ENCODE measurements at places on chromosomes 6 and 20. TPM values are rescaled to one million over a fixed set of nuclear protein-coding genes. Genes with fewer than 3 reads are reported as not detected.
A peak's percentile ranks its signal among the peaks of the same experiment; 100 is the strongest.

GRCh38 chr6:254016-254415 lies 38.3 kb upstream of the DUSP22 start:
- no peaks in the 10 kb centered on the region for H3K27me3 ChIP-seq
- no peak for DNase-seq
- H3K27ac ChIP-seq: no peak overlapping the region
- no peaks in the 10 kb centered on the region for H3K4me1 ChIP-seq

DNA sequence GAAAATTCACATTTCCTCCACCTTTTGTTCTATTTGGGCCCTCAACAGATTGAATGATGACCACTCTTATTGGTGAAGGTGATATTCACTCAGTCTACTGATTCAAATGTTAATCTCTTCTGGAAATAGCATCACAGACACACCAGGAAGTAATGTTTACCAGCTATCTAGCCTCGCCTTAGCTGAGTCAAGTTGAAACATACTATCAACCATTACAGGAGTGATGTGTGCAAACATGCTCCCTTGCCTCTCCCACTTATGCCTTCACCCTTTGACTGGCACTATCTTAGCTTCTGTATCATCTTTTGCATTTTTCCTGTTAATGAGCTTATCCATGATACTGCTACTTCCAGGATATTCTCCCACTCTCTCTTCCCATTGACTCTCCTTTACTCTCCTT lies 191.9 kb downstream of the CENPW start:
- no peaks in the 10 kb centered on the region for H3K4me1 ChIP-seq
- no peaks in the 10 kb centered on the region for H3K27me3 ChIP-seq

GRCh38 chr6:93581371-93581770 lies 162.0 kb upstream of the EPHA7 start:
- peak overlapping the region; percentile 51 for H3K4me3 ChIP-seq
- H3K36me3 ChIP-seq: no peaks in the 10 kb centered on the region
- no peaks in the 10 kb centered on the region for H3K27me3 ChIP-seq
- no peak overlapping the region for H3K27ac ChIP-seq

DNA sequence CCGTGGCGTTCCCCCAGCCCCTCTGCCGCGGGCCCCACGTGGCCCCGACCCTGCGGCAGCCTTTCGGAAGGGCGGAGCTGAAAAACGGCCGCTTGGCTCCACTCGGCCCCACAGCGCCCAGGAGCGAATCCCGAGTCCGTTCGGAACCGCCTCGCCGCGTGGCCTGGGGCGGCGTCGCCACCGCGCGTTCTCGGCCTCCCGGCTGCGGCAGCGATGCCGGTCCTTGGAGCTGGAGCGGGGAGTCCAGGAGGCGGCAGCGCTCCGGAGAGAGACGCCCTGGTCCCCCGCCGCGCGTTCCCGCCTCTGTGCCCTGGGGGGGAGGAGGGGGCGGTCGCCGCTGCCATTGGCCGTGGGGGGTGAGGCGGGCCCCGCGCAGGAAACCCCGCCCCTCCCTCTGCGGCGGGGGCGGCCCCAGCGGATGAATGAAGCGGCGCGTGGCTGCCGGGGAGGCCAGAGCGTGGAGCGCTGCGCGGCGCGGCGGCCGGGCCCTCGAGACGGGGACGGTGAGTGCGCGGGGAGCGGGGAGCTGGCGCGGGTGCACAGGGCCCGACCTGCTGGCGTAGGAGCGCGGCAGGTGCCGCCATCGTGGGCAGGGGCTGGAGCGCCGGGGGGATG lies at the start of gene SLCO4A1:
TSS of gene SLCO4A1 (plus strand) at position 453 of the 615 bp plus-strand sequence. CDS start 13,952 bp downstream, outside the sequence.
- peaks cover 3% of the 10 kb centered on the region for H3K27me3 ChIP-seq
- no peaks in the 10 kb centered on the region for H3K36me3 ChIP-seq
- H3K27ac ChIP-seq: peak within 1 kb of the TSS; percentile 36
- peaks cover 18% of the 10 kb centered on the region for H3K4me1 ChIP-seq
- peak; percentile 61 for DNase-seq

- H3K4me3 ChIP-seq: no peak overlapping the region
- no peaks in the 10 kb centered on the region for H3K27me3 ChIP-seq
- H3K4me1 ChIP-seq: no peaks in the 10 kb centered on the region
- no peak overlapping the region for H3K27ac ChIP-seq
Observed at GRCh38 chr6:14016935-14017625, 92.3 kb downstream of the RNF182 start.

GRCh38 chr6:7523922-7524321 lies 17.5 kb upstream of the DSP start:
- H3K36me3 ChIP-seq: no peaks in the 10 kb centered on the region
- H3K4me3 ChIP-seq: no peak overlapping the region
- H3K4me1 ChIP-seq: no peaks in the 10 kb centered on the region
- DNase-seq: no peak
- no peak overlapping the region for H3K27ac ChIP-seq

DNA sequence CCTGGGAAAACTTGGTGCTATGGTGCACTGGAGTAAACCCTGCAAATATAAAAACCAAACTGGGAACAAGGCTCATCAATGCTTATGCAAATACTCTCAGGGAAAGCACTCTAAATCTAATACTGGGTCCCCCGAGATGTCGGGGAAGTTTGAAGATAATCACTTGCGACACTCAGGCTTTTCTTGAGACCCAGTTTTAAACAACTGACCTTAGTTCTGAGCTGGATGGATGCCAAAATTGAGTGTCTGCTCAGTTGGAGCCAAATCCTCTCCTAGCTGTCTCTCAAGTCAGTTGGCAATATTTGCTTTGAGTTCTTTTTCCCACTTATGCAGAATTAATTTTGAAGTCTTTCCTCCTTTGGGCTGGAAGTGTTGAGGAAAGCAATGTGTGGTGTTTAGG lies 75.5 kb upstream of the CD2AP start:
- no peak overlapping the region for H3K4me3 ChIP-seq
- H3K4me1 ChIP-seq: peaks cover 3% of the 10 kb centered on the region
- H3K27me3 ChIP-seq: no peaks in the 10 kb centered on the region
- no peak for DNase-seq

GRCh38 chr20:60000271-60001042 lies 42.2 kb downstream of the CDH26 start:
- H3K4me3 ChIP-seq: no peak overlapping the region
- no peaks in the 10 kb centered on the region for H3K27me3 ChIP-seq
- no peak overlapping the region for H3K27ac ChIP-seq
- no peak for DNase-seq
- no peaks in the 10 kb centered on the region for H3K4me1 ChIP-seq

- DNase-seq: no peak
- no peak overlapping the region for H3K4me3 ChIP-seq
- H3K4me1 ChIP-seq: no peaks in the 10 kb centered on the region
- no peaks in the 10 kb centered on the region for H3K36me3 ChIP-seq
- no peaks in the 10 kb centered on the region for H3K27me3 ChIP-seq
- no peak overlapping the region for H3K27ac ChIP-seq
Observed at GRCh38 chr6:158158123-158158522, 9.9 kb downstream of the SERAC1 start.

DNA sequence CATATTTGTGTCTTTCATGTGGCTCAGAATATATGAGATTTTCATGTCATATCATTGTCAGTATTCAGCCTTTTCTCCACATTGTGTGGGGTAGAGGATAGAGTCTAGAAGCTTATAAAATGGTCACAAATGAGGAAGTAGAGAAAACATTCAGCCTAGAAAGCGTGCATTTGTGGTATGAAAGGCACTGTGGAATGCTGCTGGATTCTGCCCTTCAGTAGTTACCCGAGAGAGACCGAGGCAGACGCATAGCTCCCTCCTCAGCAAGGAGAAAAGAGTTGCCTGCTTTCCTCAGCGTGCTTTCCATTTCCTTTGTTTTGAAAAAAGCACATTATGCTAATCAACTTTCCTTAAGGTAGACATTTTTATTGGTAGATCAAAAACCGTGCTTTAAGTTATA lies 28.7 kb downstream of the MYB start:
- H3K27ac ChIP-seq: no peak overlapping the region
- H3K27me3 ChIP-seq: no peaks in the 10 kb centered on the region
- no peaks in the 10 kb centered on the region for H3K36me3 ChIP-seq
- no peaks in the 10 kb centered on the region for H3K4me1 ChIP-seq
- no peak for DNase-seq

- DNase-seq: no peak
- H3K27me3 ChIP-seq: no peaks in the 10 kb centered on the region
- H3K27ac ChIP-seq: no peak overlapping the region
- no peaks in the 10 kb centered on the region for H3K4me1 ChIP-seq
- H3K36me3 ChIP-seq: no peaks in the 10 kb centered on the region
Observed at GRCh38 chr6:45574014-45574461, 196.3 kb upstream of the SUPT3H start.

DNA sequence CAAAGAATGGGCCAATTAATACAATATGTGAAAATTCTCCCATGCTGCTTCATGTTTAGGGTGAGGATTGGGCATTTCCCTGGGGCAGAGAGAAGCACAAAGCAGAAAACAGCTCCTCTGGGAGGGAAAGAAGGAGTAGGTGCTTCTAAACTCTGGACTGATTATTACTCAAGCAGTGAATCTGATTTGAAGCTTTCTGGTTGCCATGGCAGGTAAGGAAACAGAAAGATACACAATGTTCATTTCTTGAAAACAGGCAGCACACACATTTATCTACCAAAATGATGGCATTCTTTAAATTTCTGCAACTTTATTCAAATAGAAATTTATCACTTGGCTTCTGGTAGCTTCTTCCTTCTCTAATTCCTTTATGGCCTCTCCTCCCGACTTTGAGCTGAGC lies 305.4 kb upstream of the CHD6 start:
- no peaks in the 10 kb centered on the region for H3K4me1 ChIP-seq
- peak; percentile 28 for DNase-seq
- no peaks in the 10 kb centered on the region for H3K27me3 ChIP-seq
- no peak overlapping the region for H3K4me3 ChIP-seq
- no peak overlapping the region for H3K27ac ChIP-seq
- no peaks in the 10 kb centered on the region for H3K36me3 ChIP-seq

DNA sequence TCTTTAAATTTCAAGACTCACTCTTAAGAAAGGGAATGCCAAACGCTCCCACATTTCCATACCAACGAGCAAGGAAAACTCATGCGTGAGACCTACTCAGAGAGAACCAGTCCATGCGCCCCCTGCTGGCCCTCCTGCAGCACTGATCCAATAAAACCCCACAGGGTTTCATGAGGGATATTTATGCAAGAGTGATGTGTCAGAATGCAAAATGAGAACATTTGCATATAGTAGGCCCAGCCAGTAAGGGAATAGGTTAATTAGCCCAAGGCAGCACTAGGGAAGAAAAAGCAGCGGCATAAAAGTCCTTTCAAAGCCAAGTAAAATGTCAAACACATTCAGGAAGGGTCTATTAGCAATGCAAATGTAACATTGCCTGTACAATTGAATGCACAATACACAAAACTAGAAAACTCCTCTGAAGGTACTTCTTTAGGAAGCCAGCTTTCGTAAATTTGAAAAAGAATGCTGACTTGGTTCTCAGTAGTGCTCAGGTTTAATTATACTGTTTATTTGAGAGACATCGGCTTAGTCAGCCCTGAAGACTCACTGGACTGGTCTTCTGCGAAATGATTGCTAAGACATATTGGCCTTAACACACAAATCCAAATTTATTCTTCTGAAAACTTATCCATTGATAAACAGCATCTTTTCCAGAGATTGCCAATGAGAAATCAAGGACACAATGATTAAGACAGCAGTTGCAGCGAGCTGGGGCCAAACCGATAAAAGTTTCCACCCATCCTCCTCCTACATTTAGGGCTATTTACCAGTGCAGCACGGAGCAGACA lies 93.2 kb downstream of the GMPR start:
- no peaks in the 10 kb centered on the region for H3K36me3 ChIP-seq
- H3K4me3 ChIP-seq: peak overlapping the region; percentile 2
- peak; percentile 63 for DNase-seq

- no peaks in the 10 kb centered on the region for H3K4me1 ChIP-seq
- no peak overlapping the region for H3K27ac ChIP-seq
- H3K36me3 ChIP-seq: no peaks in the 10 kb centered on the region
- H3K27me3 ChIP-seq: no peaks in the 10 kb centered on the region
- no peak for DNase-seq
Observed at GRCh38 chr6:77511860-77512259, 48.6 kb upstream of the HTR1B start.

Gene PHACTR2
- 3.5 TPM for polyA plus RNA-seq

Gene DPPA5
- not detected for polyA plus RNA-seq

Gene HLA-DQB2
- 1.7 TPM for polyA plus RNA-seq

Gene HSPA1B
- polyA plus RNA-seq: 175 TPM

Gene SLC25A27
- 19.1 TPM for polyA plus RNA-seq
